ENCODE measurements at places on chromosomes 4 and X. TPM values are rescaled to one million over a fixed set of nuclear protein-coding genes. Genes with fewer than 3 reads are reported as not detected.
A peak's percentile ranks its signal among the peaks of the same experiment; 100 is the strongest.

The DSPP gene
- not detected for total RNA-seq

The DCHS2 gene
- not detected for total RNA-seq

The F8A3 gene
- 2.4 TPM for total RNA-seq

The ANXA3 gene
- total RNA-seq = 1.1 TPM

GRCh38 chrX:85503258-85504158 lies 124.0 kb upstream of the POF1B start:
- no peaks in the 10 kb centered on the region for H3K27me3 ChIP-seq
- H3K27ac ChIP-seq = no peak overlapping the region
- H3K36me3 ChIP-seq = no peaks in the 10 kb centered on the region
- no peak overlapping the region for H3K4me3 ChIP-seq
- DNase-seq = no peak

- H3K4me1 ChIP-seq = peaks cover 13% of the 10 kb centered on the region
- H3K27ac ChIP-seq = peak overlapping the region; percentile 38
- peak; percentile 59 for DNase-seq
- H3K4me3 ChIP-seq = peak overlapping the region; percentile 54
These were observed 119.0 kb downstream of the REELD1 start for GRCh38 chr4:146333187-146333894.

DNA sequence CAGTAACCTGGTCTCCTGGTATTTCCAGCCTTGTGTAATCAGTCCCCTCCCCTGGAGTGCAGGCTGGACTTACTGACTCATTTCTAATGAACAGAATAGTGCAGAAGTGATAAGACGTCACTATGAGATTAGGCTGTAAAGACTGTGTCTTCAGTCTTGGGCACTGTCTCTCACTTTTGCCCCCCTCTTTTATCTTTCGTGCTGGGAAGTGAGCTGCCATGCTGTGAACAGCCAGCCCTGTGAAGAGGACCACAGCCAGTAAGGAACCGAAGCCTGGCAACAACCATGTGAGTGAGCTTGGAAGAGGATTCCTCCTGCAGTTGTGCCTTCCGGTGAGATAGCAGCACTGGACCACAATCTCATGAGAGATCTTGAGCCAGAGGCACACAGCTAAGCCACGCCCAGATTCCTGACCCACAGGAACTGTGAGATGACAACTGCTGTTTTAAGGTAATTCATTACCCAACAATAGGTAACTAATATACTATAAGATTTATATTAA lies 67.5 kb upstream of the GPR34 start:
- no peak overlapping the region for H3K27ac ChIP-seq
- no peak for DNase-seq
- H3K4me3 ChIP-seq = no peak overlapping the region
- peaks cover 2% of the 10 kb centered on the region for H3K27me3 ChIP-seq
- no peaks in the 10 kb centered on the region for H3K4me1 ChIP-seq

DNA sequence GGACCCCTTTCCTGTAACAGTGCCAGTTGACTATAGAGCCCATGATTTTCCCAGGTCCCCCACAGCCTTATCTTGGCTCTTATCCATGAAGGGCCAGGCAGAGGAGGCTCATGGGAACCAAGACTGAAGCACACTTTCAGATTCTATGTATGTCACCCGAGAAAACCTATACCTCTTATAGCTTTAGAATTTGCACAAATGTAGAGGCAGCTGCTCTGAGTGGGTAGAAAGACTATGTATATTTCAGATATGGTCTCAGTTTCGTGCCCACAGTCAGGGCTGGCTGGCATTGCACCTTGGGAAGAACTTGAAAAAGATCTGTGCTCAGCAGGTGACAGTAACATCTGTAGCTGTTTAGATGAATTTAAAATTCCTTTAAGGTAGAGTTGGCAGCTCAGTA lies 8.3 kb upstream of the LNX1 start:
- H3K27ac ChIP-seq = no peak overlapping the region
- no peak for DNase-seq
- H3K27me3 ChIP-seq = no peaks in the 10 kb centered on the region
- H3K36me3 ChIP-seq = no peaks in the 10 kb centered on the region

GRCh38 chrX:70497026-70497425 lies 52.4 kb downstream of the DLG3 start:
- no peak overlapping the region for H3K27ac ChIP-seq
- H3K27me3 ChIP-seq = no peaks in the 10 kb centered on the region
- no peaks in the 10 kb centered on the region for H3K36me3 ChIP-seq
- no peak overlapping the region for H3K4me3 ChIP-seq
- no peak for DNase-seq
- H3K4me1 ChIP-seq = no peaks in the 10 kb centered on the region

DNA sequence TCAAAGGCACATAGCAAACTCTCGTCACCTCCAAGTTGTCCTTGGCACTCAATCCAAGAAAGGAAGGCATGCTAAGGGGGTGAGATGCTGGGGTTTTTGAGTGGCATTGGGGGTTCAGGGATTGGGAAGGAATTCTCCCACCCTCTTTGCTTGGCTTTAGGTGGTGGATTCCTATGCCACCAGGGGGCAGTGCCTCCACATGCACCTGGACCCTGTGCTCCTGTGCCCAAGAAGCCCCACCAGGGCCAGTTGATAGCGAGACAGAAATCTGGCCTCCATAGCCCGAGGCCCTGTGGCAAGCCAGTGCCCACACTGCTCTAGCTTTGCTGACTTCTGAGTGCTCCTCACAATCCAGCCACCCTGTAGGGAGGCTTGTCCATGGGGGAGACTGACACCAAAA lies 2.0 kb upstream of the FATE1 start:
- H3K27me3 ChIP-seq = no peaks in the 10 kb centered on the region
- H3K36me3 ChIP-seq = no peaks in the 10 kb centered on the region
- no peaks in the 10 kb centered on the region for H3K4me1 ChIP-seq
- H3K27ac ChIP-seq = no peak overlapping the region
- no peak overlapping the region for H3K4me3 ChIP-seq

DNA sequence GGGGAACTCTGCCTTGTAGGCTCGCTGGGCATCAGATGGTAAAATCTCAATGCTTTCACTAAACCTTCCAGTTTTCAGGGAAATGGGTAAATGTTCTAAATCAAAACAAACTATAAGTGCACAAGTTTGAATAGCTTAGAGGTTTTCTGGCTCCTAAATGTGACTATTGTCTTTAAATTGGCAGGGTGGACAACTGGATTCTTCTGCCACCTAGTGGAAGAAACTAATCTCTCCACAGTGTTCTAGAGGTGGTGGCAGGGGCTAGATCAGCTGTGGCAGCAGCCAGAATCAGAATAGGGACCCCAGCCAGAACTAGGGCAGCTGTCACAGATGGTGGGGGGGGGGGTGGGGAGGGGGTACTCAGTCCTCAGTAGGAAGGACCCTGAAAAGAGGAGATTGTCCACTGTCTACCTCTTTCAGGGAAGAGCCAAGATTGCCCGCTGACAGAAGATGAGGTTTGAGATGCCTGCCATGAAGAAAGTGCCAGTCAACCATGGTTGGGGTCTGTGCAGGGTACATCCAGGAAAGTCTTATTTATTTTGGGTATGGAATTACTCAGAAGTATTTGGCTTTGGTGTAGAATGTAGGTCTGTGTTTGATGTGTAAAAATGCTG lies 201.4 kb downstream of the CCNG2 start:
- no peak overlapping the region for H3K27ac ChIP-seq
- DNase-seq = no peak
- no peaks in the 10 kb centered on the region for H3K27me3 ChIP-seq

DNA sequence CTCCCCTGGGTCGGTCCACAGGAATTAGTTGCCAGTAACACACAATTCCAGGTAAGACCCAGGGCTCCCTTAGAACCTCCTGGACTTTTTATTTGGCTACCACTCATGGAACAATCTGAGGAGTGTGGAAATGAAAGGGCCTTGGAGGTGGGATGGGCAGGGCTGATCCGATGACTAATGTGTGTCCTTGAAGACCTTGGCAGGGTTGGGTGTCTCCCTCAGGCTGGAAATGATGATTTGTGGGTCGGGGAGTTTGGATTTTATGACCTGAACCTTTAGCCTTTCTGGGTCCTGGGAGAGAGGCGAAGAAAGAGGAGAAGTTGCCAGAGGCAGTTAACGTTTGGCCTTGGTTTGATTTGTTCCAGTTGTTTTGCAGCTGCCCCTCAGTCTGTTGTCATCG lies 425.0 kb downstream of the MID1IP1 start:
- no peak overlapping the region for H3K4me3 ChIP-seq
- H3K36me3 ChIP-seq = no peaks in the 10 kb centered on the region
- DNase-seq = no peak
- no peaks in the 10 kb centered on the region for H3K27me3 ChIP-seq
- no peak overlapping the region for H3K27ac ChIP-seq

- H3K4me1 ChIP-seq = no peaks in the 10 kb centered on the region
- H3K27ac ChIP-seq = no peak overlapping the region
- no peaks in the 10 kb centered on the region for H3K27me3 ChIP-seq
- no peaks in the 10 kb centered on the region for H3K36me3 ChIP-seq
These were observed 460.7 kb upstream of the RPS6KA3 start for GRCh38 chrX:20727447-20727846.

DNA sequence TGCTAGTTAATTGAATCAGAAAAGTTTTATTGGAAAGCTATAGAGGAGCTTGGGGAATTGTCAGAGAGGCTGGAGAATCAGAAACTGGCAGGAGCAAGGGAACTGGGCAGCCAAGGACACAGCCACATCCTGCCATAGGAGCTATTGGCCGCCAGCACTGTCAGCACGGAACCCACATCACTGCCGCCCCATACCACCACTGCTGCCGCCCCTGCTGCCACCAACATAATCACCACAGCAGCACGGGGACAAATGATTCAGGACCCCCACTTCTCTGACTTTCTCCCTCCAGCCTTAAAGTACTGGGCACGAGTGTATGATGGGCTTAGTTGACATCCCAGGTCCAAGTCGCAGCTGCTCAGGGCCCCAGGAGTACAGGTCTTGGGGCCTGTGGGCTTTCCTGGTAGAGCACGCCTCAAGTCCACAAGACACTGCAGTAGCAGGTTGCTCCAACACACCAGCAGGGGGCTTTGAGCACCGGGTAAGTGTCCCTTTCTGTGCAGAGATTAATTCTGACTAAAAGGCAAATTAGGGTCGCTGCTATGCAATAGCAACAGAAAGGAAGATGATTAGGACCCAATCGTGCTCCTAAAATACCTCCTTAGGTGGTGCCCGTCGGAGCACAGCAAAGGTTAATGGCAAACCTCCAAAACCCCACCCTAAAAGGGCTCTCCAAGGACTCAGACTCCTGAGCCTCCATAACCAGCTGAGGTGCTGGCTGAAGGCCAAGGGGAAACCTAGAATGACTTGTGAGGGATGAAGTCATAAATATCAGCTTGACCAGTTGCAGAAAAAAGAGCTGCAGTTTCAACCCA lies 6.9 kb downstream of the PJA1 start:
- H3K4me3 ChIP-seq = no peak overlapping the region
- no peaks in the 10 kb centered on the region for H3K36me3 ChIP-seq
- H3K4me1 ChIP-seq = no peaks in the 10 kb centered on the region
- H3K27ac ChIP-seq = no peak overlapping the region
- DNase-seq = no peak
